ENCODE measurements at places on chromosomes 4 and X. TPM values are rescaled to one million over a fixed set of nuclear protein-coding genes. Genes with fewer than 3 reads are reported as not detected.

GRCh38 chr4:2930758-2931511 is 32.3 kb downstream of the NOP14 start:
- peak; percentile 87 for DNase-seq

- no peak for DNase-seq
Observed at GRCh38 chr4:172124656-172125308, 311.6 kb downstream of the GALNTL6 start.

The CC2D2A gene
- total RNA-seq, result 35.4 TPM

DNA sequence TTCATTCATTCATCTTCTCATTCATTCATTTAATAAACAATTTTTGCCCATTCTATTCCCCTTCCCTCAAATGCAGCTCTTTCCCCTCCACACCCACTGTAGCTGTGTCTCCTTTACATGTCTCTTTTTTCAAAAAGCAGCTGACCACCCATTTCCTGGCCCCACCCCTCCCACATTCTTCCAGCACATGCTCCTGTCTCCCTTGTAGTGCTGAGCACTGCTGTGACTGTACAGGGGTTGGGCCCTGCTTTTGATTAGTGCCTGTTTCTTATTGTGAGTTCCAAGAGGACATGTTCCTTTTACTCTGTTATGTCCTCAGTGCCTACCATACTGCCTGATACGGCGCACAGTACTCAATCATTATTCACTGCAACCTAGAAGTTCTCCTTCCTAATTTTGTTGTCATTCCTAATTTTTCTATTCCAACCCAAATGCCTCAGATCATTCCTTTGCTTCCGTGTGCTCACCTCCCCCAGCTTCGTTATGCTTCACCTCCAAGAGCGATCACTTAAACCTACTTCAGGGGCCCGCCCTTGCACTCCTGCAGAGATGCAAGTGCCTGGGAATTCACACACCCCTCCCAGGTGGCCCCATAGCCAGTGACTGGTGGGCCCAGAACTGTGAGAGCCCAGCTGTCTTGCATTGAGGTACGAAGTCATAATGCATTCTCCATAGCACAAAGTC is 152.2 kb downstream of the STK32B start:
- DNase-seq, result no peak

GRCh38 chr4:159547645-159548308 is 444.9 kb downstream of the RAPGEF2 start:
- no peak for DNase-seq

The TIGD4 gene
- 0.36 TPM for total RNA-seq

DNA sequence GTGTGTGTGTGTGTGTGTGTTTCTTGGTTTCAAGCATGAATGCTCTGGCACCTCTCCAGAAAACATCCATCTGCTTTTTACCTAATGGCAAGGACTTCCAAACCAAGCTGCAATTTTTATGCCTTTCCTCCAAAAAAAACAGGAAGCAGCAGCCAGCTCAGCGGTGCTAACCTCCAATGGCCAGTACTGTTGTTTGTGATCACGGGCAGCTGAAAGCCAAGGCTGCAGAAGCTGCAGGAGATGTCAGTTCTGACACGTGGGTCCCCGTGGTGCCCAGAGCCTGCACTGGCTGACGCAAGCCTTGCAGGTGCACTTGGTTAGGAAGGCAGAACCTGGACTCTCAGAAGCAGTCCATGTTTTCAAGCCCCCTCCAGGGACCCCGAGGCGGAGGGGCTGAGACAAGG is 313.6 kb upstream of the DDX53 start:
- DNase-seq, result peak; percentile 76

DNA sequence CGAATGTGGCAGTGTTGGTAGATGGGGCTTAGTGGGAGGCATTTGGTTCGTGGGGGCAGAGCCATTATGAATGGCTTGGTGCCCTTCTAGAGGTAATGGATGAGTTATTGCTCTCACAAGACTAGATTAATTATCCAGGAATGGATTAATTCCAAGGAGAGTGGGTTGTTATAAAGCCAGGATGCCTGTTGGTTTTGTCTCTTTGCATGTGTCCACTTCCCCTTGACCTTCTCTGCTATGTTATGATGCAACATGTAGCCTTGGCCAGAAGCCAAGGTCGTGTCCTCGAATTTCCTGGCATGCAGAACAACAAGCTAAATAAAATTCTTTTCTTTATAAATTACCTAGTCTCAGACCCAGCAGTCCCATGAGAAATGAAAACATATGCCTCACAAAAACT is 111.2 kb upstream of the PLS3 start:
- no peak for DNase-seq

The RPL10 gene
- total RNA-seq, result 1,832 TPM

DNA sequence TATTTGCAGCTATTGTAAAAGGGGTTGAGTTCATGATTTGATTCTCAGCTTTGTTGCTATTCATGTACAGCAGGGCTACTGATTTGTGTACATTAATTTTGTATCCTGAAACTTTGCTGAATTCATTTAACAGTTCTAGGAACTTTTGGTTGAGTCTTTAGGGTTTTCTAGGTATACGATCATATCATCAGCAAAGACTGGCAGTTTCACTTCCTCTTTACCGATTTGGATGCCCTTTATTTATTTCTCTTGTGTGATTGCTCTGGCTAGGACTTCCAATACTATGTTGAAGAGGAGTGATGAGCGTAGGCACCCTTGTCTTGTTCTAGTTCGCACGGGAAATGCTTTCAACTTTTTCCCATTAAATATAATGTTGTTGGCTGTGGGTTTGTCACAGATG is 48.1 kb downstream of the NPY1R start:
- DNase-seq, result no peak

The TMEM156 gene
- not detected for total RNA-seq

DNA sequence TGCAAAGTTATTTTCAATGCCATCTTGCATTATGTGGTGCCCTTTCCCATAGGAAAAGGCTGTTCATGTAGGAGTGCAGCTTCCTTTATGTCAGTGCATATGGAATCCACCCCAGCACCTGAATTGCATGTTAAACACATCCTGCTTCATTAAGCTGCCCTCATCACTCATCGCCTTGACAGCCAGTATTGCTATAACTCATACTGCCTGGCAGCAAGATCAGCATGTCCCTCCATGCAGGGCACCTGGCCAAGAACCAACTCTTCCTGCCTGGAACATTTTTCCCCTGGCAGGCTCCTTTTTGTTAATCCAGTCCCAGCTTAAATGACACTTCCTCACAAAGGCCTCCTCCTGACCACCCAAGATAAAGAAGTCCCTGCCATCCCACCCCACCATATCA is 23.5 kb upstream of the CA5B start:
- DNase-seq, result no peak

- DNase-seq, result no peak
Observed at GRCh38 chr4:108237693-108238092, 69.0 kb upstream of the LEF1 start.

DNA sequence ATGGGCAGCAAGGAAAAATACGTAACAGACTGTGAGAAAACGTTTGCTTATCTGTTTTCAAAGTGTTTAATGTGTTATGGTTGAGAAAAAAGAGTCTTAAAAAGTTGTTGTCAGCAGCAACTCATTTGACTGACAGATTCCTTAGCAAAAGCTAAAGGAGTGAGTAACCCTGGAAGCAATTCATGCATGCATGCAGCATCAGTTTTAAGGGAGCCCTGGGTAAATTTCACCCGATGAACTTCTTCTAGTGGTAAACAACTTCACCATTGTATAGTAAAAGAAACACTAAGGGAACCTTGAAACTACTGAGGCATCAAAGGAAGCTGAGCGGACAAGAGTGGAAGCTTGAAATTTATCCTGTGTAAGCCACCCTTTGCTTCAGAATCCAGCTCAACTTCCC is 583.2 kb upstream of the INTU start:
- DNase-seq, result no peak

- DNase-seq, result peak; percentile 39
Observed at GRCh38 chr4:88985088-88985773, 71.8 kb downstream of the FAM13A start.

The RPL36A gene
- total RNA-seq, result 105 TPM

DNA sequence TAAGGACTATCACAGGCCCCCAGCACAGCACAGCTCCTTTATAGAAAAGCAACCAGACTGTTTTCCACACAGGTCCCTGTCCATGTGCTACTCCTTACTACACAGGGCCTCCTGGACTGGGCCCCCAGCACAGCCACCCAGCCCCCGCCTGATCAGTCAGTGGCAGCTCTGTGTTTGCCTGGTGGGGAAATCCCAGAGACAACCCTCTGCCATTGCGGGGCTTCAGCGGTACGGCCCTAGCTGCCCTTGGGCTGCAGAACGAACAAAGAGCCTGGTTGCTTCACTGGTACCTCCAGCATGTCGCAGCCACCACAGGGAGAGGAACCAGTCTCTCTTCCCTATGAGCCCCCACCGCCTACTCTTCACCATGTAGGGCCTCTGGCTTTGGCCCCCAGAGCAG is 30.7 kb downstream of the CBR4 start:
- no peak for DNase-seq

The GPR50 gene
- not detected for total RNA-seq

The RRH gene
- under 0.01 TPM for total RNA-seq

DNA sequence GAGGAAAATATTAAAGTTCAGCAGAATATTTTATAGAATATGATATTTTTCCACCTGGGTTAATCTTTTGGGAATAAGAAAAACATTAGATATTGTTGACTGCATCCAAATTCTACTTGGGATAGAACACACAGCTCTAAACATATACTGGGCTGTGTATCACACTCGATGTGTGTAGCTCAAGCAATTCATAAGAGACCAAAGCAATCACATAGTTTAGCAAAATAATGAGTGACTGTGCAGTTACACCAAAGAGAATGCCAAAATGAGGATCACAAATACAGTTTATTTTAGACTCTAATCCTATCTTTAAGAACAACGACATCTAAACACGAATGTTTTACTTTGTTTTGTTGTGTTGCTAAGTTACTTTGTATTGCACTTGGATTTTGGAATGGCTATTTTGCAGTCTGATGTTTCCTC is 101.2 kb downstream of the CBR4 start:
- DNase-seq, result no peak

GRCh38 chr4:123871341-123871740 is 474.7 kb downstream of the SPRY1 start:
- DNase-seq, result no peak

DNA sequence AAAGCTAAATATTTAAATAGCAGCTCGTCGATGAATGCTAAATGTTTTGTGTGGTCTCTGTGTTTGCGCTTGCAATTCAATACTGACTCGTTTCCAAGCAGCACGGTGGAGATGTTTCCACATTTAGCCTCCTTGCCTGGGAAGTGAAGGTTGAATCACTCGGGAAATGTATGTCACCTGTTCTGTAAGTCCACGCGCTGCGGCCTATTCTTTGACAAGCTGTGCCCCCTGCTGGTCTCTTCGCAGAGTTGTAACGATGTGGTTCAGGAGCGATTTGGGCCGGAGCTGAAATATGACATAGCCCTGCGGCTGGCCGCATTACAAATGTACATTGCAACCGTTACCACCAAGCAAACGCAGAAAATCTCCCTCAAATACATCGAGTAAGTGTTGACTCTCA is 89.6 kb upstream of the PRPS2 start:
- DNase-seq, result no peak

DNA sequence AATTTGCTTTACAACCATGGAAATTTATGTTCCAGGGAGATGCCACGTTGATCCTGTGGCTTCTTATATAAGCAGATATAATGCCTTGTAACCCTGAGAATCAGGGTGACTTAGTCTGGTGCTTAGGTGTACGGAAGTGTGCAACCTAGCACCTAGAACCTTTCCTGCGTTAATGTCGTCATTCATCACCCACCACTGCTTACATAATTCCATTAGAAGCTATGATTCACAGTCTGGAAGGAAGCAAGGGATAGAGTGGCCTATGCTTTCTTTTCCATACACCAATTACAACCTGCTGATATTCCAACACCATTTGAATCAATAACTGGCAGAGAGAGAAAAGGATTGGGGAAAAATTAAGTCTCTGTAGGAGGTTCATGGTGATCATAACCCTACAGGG is 17.3 kb upstream of the CXCL8 start:
- no peak for DNase-seq

DNA sequence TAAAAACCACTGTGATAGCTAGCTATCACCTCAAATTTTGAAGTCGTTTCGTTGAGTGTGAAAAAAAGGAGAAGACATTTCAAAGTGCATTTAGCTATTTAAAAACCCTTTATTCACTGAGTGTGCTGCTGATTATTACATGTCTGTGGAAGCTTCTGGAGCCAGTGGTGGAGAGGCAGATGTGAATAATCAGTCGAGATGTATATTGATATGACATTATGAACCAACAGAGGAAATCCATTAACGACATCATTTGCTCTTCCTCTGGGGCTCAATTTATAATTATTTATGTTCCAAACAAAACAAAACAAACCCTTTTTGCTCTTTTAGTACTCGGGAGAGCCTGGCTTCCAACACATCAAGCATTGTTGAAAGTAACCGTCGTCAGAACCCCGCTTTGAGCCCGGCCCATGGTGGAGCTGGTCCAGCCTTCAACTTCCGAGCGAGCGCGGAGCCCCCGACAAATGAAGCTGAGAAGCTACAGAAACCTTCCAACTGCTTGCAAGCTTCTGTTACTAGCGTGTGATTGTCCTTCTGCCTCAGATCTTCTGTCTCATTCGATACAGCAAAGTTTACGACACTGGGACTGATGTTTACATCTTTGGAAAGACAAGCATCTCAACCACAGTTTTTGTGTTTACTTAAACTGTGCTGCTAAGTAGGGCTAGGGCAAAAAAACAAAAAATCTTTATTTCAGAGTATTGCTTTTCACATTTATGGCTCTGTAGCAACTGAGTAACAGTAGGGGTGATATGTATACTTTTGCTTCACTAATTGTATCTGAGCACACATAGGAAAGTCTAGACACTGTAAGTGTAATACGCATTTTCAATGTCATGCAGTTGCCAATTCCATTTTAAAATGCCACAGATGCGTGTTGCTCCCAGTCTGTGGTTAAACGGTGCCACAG is 111.9 kb downstream of the STOX2 start:
- DNase-seq, result no peak

The LRIT3 gene
- under 0.01 TPM for total RNA-seq

The OTC gene
- total RNA-seq, result not detected

GRCh38 chr4:23333946-23334878 is 555.6 kb downstream of the PPARGC1A start:
- DNase-seq, result no peak

DNA sequence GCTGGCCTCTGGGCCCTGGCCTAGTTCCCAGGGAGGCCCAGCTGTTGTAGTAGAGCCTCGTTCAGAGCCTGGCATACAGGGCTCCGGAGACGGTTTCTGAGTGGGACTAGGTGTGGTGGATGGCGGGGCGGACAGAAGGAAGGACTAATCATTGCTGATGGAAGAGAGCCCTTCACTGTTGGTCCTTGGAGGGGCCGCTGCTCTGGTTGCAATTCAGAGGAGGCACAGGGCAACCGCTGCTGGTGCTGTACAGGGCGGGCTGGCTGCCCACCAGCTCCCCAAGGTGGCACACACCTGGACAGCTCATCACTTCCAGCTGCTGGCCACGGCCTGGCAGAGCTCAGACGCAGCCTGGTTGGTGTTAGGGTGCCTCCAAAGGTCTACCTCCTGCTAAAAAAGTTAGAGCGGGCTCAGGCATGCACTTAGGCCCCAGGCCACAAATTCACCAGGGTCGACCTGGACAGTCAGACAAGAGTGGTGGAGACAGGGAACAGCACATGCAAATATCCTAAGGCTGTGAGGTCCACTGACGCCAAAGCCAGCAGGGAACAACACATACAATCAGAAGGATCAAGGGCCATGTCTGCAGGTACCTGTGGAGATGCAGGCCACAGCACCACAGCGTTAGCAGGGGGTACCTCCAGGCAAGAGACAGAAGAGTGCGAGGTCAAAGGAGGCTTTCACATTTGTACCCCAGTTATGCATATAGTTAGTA is 7.5 kb upstream of the RNF4 start:
- DNase-seq, result peak; percentile 87

The VCX2 gene
- total RNA-seq, result not detected
